Fibroblast of villous mesenchyme (primary cell): ENCODE measurements at places on chromosomes 7 and 10. TPM values are rescaled to one million over a fixed set of nuclear protein-coding genes. Genes with fewer than 3 reads are reported as not detected.

DNA sequence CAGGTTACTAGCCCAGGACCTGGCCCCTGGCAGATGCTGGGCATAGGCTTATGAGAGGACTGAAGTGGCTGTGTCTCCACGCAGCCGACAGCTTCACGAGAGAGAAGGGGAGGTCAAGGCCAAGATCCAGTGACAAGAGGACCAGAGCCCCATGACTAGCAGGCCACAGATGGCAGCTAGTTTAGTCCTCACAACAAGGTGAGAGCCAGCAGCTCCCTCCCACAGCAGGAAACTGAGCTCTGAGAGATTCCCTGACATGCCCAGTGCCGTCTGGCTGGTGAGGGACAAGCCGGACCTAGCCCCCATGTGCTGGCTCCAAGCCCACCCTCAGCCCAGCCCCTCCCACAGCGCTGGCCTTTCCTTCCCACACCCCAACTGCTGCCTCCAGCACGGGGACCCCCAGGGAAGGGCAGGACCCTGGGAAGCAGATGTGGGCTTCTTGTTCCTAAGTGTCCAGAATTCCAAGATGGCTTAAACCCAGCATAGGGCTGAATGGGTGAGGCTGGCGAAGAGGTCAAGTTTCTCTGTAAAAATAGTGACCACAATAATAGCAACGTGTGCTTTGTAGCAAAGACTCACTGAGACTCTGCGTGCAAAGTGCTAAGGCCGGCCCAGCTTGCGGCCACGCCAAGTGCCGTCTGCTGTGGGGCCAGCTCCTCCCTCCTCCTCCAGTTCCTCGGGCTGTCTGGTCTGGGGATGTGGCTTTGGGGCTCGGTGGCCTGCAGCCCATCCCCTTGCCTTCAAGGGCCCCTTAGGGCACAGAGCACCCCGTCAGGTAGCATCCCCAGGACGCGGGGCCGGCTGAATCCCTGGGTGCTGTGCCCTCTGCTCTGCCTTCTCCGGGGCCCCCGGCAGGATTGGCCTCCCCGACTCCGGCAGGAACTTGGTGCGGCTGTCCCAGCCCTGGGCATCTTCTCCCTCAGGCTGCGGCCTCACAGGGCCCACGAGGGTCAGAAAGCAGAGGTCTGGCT is 7.8 kb upstream of the FAM20C start:
- peak; percentile 35 for DNase-seq

DNA sequence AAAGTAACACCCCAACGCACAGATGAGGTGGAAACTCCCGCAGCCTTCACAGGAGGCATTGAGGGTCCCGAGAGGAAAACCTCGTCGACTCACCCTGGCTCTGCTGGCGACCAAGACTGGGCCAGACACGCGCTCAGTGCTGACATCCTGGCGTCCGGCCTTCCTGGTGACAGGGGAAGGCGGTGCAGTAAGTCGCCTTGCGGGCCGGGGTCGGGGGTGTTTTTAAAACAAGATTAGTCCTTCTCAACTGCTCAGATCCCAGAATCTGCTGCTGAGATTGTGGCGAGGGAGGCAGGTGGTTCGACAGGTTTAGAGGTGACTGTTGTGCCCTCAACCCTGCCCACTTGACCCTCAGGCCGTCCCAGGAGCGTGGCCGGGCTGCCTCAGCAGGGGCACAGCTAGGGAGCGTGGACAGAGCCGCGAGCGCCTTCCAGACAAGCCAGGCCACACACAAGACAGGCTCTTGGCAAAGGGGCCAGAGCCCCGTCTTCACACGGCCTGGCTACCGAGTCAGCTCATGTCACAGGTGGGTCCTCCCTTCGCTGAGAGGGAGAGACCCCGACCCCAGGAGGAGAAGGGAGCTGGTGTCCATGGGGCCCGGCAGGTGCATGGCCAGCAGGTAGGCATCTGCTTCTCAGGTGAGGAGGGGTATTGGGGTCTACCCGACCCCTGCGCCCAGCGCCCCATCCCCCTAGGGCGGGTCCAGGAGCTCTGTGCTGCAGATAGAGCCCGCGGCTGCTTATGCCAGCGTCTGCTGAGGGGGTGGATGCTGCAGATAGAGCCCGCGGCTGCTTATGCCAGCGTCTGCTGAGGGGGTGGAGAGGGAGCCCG is 81.6 kb downstream of the DNAJB6 start:
- no peak for DNase-seq

GRCh38 chr10:87691506-87692070 is 31.9 kb downstream of the PAPSS2 start:
- DNase-seq: no peak

DNA sequence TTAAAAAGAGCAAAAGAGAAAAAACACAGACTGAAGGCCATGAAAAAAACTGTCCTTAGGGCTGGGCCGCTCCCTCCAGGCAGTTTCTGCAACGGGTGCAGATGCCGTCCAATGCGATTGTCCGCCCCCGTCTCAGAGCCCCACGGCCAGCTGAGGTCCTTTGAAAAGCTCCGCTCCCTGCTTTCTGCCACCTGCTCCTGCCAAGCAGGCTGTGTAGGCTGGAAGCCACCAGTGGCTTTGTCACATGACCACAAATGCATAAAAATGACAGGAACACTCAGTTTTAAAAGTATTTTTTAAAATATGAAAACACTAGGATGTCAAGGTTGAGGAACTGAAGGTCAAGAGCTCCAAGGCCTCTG is 71.7 kb downstream of the AMZ1 start:
- DNase-seq: no peak

GDF2 gene
- not detected in 2 replicates for total RNA-seq

DNA sequence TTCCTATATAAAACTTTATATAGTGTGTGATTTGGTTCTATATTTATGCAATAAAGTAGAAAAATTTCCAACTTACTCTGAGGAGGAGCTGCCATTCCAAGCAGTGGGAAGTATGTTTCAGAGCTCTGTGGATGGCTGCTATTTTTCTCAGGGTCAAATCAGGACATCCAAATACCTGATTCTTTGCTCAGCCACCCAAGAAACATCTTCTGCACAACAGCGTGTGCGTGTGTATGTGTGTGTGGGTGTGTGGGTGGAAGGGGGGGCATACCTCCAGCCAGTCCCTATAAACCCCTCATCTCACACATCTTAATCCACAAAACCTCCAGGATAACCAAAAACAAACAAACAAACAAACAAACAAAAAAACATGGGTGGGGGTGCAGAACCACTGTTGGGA is 66.3 kb upstream of the EMX2 start:
- DNase-seq: no peak

RAB11FIP2 gene
- 25.1 and 28.5 TPM in 2 replicates for total RNA-seq

GRCh38 chr10:11015446-11015934 is 2.2 kb upstream of the CELF2 start:
- DNase-seq: no peak

GRCh38 chr7:157923903-157924630 is 587.3 kb downstream of the DNAJB6 start:
- DNase-seq: no peak

DNA sequence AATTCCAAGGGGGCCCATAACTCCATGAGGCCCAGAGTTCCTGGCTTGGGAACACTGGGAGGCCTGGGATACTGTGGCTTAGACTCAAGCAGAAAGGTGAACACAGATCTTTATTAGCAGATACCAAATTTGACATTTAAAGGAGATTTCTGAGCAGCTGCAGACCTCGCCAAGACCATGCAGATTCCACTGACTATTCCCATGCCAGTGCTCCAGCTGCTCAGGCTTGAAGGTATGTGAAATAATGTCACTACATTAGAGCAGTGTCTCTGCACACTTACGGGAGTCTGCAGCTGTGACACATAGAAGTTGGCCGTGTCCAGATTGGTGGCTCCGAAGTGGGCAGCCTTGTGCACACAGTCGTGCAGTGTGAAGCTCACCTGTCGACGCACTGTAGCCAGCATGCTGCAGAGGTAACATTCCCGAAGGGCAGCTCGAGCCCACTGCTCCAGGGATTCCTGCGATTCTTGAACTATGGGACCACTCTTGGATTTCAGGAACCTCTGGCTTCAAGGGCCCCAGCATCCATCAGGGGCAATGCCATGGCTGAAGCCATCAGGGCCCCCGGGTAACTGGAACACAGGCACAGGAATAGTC is 46.1 kb downstream of the SEPTIN7 start:
- DNase-seq: no peak

DNA sequence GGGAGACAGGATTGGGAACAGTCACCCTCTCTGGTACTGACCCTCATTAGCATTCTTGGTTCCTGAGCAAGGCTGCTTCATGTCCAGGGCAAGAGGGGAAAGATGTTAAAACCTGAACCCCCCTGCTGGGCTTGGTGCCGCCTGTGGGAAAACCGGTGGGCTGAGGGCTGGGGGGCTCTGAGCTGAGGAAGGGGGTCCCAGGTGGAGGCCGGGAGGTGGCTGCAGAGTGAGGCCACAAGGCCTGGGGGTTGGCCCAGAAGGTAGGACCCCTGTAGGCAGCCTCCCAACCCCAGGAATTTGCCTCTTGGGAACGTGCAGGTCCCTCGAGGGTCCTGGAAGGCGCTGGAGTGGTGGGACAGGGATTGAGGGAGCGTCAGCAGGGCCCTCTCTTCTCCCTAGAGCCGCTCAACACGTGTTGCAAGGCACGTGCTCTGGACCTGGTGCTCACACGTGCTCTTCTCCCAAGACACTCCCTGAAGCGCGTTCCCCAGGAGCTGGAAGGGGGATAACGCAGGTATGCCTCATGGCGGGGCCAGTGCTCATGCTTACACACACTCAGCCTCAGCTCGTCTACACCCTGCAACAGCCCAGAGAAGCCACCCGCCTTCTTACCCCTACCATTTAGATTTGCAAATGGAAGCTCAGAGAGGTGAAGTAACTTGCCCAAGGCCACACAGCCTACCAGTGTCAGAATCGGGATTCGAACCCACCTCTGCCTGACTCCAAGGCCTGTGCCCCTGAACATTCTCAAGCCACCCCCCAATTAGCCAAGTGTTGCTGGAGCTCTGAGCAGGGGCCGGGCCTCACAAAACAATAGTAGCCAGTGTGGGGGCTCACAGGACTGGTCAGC is 64.4 kb downstream of the LHPP start:
- no peak for DNase-seq

DNA sequence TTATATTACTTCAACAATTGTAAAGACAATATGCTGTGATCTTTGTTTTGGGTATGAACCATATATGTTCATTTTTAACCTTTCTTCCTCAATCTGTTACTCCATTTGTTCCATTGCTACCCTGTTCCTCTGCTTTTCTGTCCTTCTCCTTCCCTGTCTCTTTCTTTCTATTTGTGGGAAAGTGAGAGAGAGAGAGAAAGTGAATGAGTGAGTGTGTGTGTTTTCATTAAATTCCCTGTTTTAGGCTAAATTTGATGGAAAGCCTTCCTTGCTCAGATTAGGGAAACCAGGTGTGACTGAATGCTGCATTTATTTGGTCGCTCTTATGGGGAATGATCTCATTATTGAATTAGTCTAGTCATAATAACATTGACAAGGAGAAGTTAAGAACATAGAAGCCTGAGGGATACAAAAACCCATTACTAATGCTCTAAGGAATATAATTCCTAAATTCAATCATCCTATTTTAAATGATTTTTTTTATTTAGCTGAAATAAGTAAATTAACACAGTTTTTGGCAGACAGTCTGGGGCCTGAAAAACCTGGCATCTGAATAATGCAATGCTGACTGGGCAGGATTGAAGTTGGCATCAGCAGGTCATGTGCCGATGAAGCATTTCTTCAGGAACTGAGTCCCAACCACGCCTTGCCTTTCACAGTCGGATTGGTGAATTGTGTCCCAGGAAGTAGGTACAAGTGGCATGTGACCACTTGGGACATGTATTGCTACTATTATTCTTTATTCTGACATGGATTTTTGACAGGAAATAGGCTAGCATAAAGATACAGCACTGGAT is 117.6 kb upstream of the LRGUK start:
- no peak for DNase-seq

ACTR3C gene
- total RNA-seq: 7.4 and 13.4 TPM in 2 replicates

- DNase-seq: peak; percentile 74
Observed at GRCh38 chr10:19788075-19788686, 28.1 kb upstream of the PLXDC2 start.

- no peak for DNase-seq
Observed at GRCh38 chr10:101132636-101133473, 1.8 kb downstream of the TLX1 start.

RAB19 gene
- not detected in 2 replicates for total RNA-seq

DNA sequence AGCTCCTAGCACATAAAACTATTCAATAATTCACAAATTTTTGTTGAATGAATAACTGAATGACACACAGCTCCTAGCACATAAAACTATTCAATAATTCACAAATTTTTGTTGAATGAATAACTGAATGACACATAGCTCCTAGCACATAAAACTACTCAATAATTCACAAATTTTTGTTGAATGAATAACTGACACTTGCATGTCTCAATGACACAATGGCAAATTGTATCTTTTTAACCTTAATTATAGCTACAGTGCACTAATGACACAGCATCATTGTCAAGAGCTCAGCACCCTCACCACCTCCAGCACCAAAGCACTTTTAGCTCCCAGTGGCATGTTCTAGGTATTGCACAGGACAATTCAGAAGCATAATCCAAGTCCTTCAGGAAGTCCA is 131.6 kb downstream of the PDE1C start:
- DNase-seq: no peak

MKRN1 gene
- total RNA-seq: 41.9 and 50.5 TPM in 2 replicates
